GM12878 (cell line): ENCODE measurements at places on chromosomes 2 and 18. TPM values are rescaled to one million over a fixed set of nuclear protein-coding genes. Genes with fewer than 3 reads are reported as not detected.

- DNase-seq = no peak
- no peak overlapping the region for H3K27ac ChIP-seq
- no peaks in the 10 kb centered on the region for H3K27me3 ChIP-seq
- H3K4me3 ChIP-seq = no peak overlapping the region
- peaks cover 6% of the 10 kb centered on the region for H3K4me1 ChIP-seq
Measured at GRCh38 chr2:24403168-24403831, 43.0 kb upstream of the ITSN2 start.

DNA sequence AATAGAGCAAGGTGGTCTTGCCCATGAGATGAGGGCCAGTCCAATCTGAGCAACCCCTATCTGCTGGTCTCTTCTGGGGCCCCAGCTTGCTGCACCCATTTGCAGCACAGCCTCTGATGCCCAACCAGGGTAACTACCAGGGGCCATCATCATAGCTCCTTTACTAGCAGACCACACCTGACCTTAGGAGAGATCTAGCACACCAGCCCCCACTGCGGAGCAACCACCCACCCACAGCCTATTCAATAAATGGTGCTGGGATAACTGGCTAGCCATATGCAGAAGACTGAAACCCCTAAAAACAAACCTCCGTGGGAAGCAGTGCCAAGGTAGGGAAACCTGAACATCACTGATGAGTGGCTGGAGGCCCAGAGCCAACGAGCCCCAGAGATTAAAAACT, 196.1 kb upstream of the RBBP8 start:
- H3K27me3 ChIP-seq = no peaks in the 10 kb centered on the region
- DNase-seq = no peak
- no peaks in the 10 kb centered on the region for H3K36me3 ChIP-seq

DNA sequence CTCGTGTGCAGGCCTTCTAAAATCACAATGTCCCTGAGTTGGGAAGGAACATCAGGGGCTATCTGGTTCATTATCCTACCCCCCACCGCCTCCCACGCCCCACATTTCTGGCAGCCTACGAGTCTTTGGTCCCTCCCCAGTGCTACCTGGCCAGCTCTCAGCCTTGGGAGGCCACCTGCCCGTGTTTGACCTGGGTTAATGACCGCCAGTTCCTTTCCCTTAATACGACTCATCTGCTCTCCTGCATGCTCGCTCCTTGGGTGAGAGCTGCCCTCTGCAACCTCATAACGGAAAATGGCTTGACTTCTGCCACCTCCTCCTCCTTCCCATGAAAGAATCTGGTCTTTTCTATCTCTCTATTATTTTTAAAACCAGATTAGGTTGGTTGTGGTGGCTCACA, 112.5 kb downstream of the NEDD4L start:
- H3K36me3 ChIP-seq = no peaks in the 10 kb centered on the region
- no peak overlapping the region for H3K4me3 ChIP-seq

DNA sequence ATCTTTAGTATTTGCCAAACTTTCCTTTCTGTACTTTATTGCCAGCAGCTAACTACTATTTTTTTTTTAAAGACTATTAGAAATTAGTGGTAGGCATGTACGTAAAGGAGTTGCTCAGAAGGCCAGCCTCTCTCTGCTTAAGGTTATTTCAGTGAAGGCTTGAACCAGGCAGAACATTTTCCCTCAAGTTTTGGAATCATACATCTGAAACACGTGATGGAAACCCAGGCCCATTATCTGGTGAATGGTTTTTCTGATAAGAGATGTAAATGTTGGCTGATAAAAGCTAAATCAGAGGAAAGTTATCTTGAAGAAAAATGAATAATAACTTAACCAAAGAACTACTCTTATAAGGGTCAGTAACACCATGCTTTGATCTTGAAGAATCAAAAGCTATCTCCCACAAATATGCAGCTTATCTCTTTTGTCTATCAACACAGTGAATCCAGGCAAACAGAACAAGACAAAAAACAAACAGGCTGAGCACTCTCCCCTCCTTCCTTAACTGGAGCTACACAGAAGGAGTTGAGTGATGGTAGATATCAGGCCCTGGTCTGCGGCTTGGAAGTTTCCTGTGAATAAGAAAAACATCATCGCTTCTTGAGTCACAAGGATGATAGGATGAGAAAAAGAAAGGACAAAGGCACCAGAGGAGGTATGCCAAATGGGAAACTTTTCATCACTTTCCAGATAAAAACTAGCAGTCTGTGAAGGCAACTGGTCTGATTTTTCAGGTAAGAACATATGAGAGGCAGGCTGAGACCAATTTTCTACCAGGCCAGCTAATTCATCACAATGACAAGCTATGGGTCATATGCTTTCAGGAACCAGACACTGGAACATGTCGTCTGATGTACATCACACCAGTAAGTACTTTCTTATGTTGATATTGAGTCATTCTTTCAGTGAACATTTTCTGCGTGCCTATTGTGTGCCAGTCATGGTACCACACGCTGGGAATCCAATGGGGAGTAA, 88.4 kb upstream of the STK17B start:
- no peak overlapping the region for H3K27ac ChIP-seq
- no peak for DNase-seq
- no peaks in the 10 kb centered on the region for H3K27me3 ChIP-seq
- H3K36me3 ChIP-seq = no peaks in the 10 kb centered on the region; the same call in 1 of the 2 replicates
- H3K4me1 ChIP-seq = peaks cover 9% of the 10 kb centered on the region

- no peaks in the 10 kb centered on the region for H3K27me3 ChIP-seq
- no peak for DNase-seq
- H3K27ac ChIP-seq = no peak overlapping the region
- no peak overlapping the region for H3K4me3 ChIP-seq
- no peaks in the 10 kb centered on the region for H3K36me3 ChIP-seq
Measured at GRCh38 chr2:147525819-147526489, 318.9 kb upstream of the ACVR2A start.

AFG3L2 gene
- polyA plus RNA-seq = 68.4 and 72.7 TPM in 2 replicates

WIPF1 gene
- polyA plus RNA-seq = 71.7 and 77.5 TPM in 2 replicates

GKN1 gene
- not detected in 2 replicates for polyA plus RNA-seq

CELF4 gene
- 0.28 and 0.32 TPM in 2 replicates for polyA plus RNA-seq

C2orf78 gene
- polyA plus RNA-seq = 0.41 and 0.81 TPM in 2 replicates

ZNF396 gene
- 0.40 and 0.62 TPM in 2 replicates for polyA plus RNA-seq

SCYGR8 gene
- not detected in 2 replicates for polyA plus RNA-seq
